ENCODE measurements at places on chromosomes 1 and 21. TPM values are rescaled to one million over a fixed set of nuclear protein-coding genes. Genes with fewer than 3 reads are reported as not detected.

- DNase-seq = no peak
Observed at GRCh38 chr1:60965280-60965854, 117.0 kb upstream of the NFIA start.

DNA sequence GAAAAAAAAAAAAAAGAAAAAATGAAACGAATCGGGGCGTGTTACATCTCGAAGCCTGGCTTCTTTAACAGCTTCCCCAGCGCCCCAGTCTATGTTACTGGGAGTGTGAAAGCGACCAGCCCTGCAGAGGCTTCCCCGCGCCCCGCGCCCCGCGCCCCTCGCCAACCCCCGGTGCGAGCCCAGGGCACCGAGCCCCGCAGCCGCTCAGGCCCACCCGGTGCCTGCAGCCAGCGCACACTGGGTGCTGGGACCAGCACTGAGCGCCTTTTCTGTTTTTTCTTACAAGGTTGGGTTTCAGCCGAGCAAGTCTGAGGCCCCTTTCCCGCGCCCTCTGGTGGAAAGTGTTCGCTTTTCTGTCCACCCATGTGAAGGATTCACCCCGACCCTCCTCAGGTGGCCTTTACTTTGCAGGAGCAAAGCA is 42.1 kb upstream of the ZNF496 start:
- peak; percentile 69 for DNase-seq

GRCh38 chr21:33968080-33968994 is 52.7 kb upstream of the ATP5PO start:
- no peak for DNase-seq

DNA sequence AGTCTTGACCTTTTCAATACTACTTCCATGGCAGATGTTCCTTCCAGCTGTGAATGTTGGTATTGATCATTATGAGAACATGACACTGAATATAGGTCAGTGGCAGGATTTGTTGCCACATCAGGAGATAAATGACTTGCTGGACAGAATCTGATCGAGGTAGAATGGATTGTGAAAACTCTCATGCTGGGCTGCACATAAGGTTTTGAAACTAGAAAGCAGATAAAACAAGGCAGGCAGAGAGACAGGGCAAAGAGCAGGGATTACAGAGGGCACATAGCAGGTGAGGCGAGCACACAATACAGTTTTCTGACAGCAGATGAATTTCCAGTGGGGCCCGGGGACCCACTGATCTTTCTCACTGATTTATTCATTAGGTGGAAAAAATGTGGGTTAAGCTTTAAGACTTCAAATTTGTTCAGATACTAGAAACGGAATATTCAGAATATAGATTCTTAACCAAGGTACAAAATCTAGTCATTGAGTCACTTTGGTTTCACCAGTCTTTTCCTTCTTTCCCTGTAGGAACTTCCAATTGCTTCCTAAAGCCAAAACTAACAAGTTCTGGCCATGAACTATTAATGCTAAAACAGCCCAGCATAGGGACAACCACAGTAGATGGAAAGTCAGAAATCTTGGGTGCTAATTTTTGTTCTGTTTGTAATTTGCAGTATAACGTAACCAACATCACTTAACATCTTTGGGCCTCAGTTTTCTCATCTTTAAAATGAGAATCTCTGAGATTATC is 296.0 kb upstream of the PTBP2 start:
- DNase-seq = no peak

DNA sequence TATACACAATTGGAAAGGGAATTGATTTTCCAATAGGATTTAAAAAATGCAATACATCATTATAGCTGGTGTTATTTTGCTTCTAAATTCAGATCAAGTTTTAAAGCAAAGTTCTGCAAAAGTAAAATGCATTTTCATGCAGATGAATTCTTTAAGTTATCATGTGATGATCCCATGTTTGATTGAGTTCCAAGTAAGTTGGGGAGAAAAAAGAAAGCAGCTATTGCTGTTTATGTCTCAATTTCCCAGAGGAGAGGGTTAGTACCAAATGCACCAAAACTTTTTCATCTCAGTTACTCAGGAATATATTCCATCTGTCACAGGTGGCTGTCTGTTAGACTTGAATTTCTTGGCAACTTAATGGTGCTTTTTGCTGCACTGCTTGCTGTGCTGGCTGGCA is 29.7 kb downstream of the HSPA13 start:
- DNase-seq = no peak

GRCh38 chr1:230705289-230706019 is 8.5 kb downstream of the AGT start:
- DNase-seq = no peak

GRCh38 chr1:172653015-172653709 is 5.7 kb upstream of the FASLG start:
- no peak for DNase-seq

- no peak for DNase-seq
Observed at GRCh38 chr1:48190881-48191280, 31.6 kb upstream of the SLC5A9 start.

GRCh38 chr21:45363921-45364467 is 41.0 kb upstream of the COL18A1 start:
- peak; percentile 17 for DNase-seq

GRCh38 chr1:200918006-200918405 is 23.3 kb downstream of the INAVA start:
- DNase-seq = no peak

GRCh38 chr1:163082971-163083370 is 13.8 kb downstream of the RGS4 start:
- DNase-seq = no peak

DNA sequence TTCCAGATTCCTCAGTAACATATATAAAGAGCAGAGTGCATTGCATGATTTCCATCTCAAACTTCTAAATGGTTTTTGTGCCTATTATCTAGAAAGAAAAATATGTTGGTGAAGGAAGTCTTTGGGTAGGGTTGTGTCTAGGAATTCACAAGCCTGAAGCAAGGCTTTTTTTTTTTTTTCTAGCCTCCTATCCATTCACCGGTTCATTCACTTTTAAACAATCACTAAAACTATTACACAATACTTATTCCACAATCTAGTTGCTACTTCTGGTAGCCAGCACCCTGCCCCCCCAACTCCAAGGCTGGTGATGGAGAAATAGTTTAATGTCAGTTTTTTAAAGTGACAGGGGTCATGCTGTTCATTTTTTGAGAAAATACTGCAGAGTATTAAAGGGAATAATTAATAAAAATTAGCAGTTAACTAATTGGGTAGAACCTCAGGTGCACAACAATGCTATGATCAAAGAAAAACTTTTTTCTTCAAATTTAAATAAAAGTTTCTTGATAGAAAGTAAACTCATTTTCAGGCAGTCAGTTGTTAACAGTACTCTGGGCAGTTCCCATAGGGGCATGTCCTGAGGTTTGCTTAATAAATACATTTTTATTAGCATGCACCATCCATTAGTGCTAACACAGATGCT is 10.9 kb downstream of the IRF2BP2 start:
- DNase-seq = no peak

- no peak for DNase-seq
Observed at GRCh38 chr1:103517380-103518047, 8.0 kb upstream of the RNPC3 start.

Gene OXCT2
- not detected for total RNA-seq

Gene CYP4Z1
- not detected for total RNA-seq

Gene OR2L3
- not detected for total RNA-seq

Gene DHRS3
- total RNA-seq = 31.2 TPM

Gene LAMC2
- 0.05 TPM for total RNA-seq

Gene PTPN22
- total RNA-seq = 62.8 TPM

Gene ZC3H12A
- total RNA-seq = 21.9 TPM

Gene GJA4
- not detected for total RNA-seq
